Nucleus accumbens (tissue), 56 donors: ENCODE measurements at places on chromosomes 7 and 10.

GRCh38 chr7:50775836-50776235, 6.9 kb downstream of the GRB10 start:
- no peak for DNase-seq

DNA sequence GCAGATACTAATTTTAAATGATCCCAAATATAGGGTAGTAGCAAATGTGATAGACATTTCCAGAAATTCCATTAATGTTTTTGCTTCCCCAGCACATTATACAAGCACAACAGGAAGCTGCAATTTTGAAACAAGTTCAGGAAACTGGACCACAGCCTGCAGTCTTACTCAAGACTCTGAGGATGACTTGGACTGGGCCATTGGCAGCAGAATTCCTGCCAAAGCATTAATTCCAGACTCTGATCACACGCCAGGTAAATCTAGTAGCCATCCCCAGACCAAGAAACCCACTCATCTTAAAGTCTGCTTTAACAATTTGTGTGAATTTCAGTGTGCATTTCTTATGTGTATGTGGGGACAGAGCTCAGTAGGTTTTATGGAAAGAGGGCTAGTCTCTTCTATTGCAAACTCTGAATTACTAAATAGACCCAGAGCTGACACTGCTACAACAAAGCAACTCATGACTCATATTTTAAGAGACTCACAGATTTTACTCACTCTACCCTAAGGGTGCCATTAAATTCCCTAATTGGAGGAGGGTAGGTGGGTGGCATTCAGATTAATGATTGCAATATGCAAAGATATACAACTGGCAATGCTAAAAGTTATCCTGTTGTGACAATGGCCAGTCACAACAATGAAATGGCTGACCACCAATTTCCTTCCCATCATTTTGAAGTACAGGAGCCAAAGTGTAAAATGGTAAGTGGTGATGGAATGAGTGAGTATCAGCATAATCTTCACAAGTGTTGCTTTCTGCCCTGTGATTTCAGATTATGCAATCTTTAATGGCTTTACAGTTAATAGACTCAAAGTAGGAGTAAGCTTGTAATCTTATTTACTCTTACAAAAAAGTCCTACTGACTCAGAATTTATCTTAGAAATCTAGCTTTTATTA, 317.6 kb upstream of the PLXDC2 start:
- no peak for DNase-seq

GRCh38 chr7:47953822-47954221, 5.6 kb upstream of the PKD1L1 start:
- no peak for DNase-seq

DNA sequence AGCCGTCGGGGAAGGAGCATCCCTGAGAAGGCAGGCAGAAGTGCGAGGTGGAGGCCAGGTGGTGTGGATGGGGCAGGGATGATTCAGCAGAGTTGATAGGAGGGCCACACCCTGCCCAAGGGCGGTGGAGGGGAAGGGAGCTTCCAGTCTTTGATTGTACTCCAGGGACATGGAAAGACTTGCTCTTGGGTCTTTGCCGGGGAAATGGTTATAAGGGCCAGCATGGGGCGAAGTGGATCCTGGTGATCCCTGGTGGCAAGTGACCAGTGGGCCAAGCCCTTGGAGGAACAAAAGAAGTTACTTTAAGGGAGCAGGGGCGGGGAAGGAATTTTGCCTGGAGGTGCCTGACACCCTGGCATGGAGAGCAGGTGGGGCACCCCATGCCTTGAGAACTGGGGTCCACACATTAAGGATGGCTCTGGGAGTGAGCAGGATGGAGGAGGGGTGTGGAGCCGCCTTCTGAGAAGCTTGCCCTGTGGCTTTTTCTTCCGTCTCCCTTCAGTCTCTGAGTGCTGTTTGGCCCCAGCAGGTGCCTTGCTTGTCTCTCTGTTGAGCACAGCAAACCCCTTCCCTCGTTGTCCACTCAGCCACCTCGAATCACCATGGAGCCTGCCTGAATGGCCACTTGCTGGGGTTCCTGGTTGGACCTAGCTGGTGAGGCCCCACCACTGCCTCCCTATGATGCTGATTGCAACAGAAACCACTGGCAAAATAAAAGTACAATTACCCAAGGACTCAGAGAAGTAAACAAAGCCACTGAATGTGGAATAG, 83.9 kb downstream of the RAMP3 start:
- no peak for DNase-seq

DNA sequence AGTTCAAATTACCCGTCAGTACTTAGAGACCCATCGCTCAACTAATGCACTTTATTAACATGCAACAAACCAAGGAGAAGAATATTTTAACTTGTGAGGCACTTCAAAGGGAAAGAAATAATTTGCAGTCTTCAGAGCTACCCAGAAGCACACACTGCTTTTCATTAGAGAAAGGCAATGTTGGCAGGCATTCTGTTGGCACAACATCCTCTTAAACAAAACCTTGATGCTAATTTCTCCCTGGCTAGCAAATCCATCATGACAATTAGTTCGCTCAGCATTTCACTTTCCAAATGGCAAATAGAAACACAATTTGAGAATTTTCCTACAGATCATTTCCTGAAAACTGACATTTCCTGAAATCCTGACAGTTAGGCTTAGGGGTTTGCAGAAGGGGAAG, 155.6 kb upstream of the FAM13C start:
- DNase-seq = no peak

DNA sequence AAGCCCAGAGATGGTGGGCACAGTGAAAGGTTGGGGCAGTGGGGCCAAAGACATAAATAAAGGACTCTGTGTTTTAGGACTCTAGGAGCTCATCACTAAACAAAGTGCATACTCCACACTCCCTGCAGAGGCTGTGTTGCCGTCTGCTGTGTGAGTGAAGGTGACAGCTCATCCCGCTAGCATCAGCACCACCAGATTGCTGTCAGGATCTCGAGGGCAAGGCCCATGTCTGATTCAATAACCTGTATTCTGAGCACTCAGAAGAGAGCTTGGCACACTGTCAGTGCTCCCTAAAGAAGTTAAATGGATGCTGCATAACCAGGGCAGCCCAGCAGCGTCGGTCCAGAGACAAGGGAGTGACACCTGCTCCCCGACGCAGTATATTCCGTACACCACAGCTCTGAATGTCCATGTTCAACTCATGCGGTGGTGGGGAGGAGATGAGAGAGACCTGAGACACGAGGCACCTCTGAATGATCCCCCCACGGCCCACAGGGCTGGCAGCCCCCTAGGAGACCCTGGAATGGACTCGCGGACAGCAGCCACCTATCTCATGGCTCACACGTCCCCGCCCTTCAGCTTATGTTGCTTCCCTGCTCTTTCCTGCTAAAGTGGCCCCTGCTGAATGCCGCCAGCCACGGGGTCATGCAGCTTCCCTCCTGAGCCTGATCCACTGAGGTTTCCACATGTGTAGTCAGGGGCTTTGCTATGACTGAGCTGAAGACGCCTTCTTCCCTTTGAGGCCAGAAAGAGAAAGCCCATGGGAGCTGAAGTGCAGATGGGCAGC, 132.7 kb upstream of the KCNMA1 start:
- no peak for DNase-seq

DNA sequence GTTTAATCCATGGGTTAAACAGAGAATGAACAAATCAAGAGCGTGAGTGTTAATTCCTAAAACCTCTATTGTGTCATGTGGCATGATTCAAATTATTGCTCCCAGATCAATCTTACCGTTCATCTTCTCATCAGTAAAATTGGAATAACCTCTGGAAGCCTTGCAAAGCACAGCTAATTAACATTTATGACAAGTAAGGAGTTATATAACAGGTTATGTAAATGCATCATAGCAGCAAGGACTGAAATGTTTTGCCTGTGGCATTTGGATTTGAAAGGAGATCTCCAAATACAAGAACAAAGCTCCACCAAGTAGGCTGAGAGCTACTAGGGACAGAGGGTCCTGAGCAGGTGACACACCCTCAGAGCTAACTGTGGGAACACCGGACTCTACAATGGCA, 502.9 kb upstream of the CELF2 start:
- DNase-seq = no peak

DNA sequence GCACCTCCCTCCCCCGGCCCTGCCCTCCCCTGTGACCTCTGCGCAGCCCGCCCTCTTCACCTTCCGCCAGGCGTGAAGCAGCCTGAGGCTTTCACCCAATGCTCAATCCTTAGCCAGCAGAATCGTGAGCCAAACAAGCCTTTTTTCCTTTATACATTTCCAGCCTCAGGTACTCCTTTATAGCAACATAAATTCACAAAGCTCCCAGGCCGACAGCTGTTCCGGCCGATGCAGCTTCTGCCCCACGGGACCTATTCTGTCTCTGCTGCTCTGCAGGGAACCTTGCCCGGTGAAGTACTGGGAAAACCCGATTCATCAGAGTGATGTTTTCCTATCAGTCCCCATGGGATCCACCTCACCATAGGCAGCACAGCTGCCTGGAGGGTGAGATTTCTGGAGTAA, 87.4 kb downstream of the CHST15 start:
- DNase-seq = no peak

DNA sequence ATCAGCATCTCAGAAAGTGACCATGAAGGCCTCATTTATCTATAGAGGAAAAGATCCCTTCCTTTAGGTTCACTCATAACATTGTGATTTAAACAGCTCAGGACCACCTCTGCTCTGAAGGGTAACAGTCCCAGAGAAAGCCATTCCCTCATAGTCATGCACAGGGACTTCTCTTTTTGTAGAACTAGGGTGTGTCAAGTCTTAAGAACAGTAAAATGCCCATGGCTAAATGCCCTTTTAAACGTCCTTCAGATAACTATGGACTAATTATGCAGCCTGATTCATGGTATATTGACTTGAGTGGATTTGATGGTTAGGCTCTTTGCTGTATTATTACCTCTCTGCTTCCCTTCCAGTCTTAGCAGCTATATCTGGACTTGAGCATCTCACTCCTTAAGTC, 337.8 kb downstream of the SORCS1 start:
- no peak for DNase-seq

- DNase-seq = no peak
Observed at GRCh38 chr10:14749070-14749809, 25.5 kb downstream of the FAM107B start.

DNA sequence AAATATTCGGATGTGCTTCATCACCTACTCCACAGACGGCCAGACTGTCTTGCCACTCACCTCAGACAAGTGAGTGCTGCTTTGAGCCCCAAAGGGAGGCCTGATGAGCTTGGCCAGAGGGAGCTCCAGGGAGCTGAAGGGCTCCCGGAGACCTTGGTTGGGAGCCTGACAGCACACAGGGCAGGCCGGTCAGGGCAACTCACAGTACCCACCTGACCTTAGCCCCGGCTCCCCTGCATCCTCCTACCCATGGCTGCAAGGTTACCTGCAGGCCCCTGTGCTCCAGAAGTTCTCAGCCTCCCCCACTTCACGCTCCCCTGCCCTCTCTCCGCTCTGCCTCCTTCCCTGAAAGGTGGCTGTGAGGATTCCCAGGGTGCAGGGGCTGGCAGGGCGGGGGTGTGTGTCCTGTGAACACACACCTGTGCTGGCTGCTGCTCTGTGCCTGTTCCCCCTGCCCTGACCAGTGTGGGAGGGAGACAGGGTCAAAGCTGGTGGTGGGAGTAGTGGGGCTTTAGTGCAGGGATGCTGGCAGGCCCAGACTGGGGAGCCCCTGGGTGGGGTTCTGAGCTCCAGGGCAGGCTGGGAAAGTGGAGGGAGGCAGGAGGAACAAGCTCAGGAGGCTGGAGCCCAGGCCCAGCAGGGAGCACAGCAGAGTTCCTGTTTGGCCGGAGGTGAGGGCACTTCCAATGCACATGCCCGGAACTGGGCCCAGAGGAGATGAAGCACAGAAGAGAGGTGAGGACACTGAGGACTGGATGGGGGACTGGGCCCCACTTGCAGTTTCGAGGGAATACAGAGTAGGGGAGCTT, 7.2 kb downstream of the ANTXRL start:
- DNase-seq = no peak

- no peak for DNase-seq
Observed at GRCh38 chr10:71084818-71085126, 127.6 kb upstream of the UNC5B start.

DNA sequence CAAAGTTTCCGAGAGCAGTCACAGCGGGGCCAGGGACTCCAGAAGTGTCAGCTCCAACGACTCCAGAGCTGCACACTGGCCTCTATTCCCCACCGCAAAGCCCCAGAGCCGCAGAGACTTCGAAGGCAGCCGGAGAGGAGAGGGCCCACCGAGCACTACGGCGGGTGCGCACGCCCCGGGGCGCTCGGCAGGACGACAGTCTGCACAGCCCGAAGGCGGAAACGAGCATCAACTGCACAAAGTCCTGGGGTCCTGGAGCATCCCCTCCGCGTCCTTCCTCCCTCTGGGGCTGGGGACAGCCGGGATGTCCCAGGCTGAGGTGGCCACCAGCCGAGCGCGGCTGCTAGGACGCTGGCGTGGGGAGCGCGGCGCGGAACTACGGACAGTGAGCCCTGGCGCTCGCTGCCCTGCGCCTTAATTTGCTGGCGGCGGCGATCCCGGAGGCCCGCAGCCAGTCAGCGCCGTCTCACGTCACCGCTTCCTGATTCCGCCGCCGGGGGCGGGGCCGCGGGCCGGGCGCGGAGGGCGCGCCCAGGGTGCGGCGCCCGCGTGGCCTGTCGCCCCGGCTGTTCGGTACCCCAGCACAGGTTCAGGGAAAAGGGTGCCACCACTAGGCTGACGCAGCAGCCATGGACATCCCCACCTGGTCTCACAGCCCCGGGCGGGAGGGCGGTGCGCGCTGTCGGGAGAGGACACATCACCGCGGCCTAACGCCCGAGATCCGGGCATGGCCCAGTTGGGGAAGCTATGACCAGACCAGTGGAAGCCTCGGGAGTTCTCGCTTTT, at the start of gene TBX20:
Gene TBX20 (minus strand): TSS at position 391 of the 786 bp plus-strand sequence. CDS start 480 bp downstream, outside the sequence.
- no peak for DNase-seq

GRCh38 chr10:11231285-11231684, 213.6 kb downstream of the CELF2 start:
- no peak for DNase-seq

DNA sequence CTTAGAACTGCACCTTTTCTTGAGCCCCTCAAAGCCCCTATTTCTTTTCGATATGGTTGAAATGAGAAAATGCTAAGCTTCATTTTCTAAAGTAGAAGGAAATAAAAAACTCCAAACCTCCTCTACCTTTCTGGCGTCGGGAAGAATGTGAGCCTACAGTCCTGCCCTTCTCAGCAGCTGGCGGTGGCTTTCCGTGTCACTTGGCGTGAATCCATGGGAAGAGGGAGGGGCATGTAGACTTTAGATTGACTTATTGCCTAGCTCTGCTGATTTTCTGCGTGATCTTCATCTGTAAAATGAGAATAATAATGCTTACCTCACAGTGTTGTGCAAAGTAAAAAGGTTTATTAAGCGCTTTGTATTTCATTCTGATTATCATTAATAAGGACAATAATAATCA, 35.0 kb downstream of the PRR15 start:
- no peak for DNase-seq

DNA sequence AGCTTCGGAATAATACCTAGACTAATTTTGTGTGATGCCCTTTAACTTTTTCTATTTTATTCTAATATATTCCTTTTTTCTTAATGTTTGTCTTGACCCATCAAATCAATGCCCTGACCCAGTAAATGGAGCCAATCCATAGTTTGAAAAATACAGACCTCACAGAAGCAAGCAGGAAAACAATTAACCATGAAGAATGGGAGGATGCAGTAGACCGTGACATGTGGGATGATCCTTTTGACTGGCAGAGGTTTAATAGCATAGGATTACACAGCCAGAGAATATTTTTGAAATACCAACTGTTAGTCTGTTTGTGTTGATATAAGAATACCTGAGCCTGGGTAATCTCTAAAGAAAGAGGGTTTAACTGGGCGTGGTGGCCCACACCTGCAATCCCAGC, 142.6 kb upstream of the NEBL start:
- DNase-seq = no peak
